H4 (cell line): ENCODE measurements at places on chromosomes 12 and 14. TPM values are rescaled to one million over a fixed set of nuclear protein-coding genes. Genes with fewer than 3 reads are reported as not detected.

NOS1 gene
- total RNA-seq: not detected in 2 replicates

TOMM20L gene
- not detected in 2 replicates for total RNA-seq

NANOG gene
- total RNA-seq: not detected in 2 replicates

LTB4R2 gene
- total RNA-seq: 0.33 and 0.45 TPM in 2 replicates

CPNE6 gene
- not detected in 2 replicates for total RNA-seq

SPIC gene
- not detected in 2 replicates for total RNA-seq

ZBTB1 gene
- total RNA-seq: 32.6 and 34.7 TPM in 2 replicates

NRL gene
- 1.0 and 1.6 TPM in 2 replicates for total RNA-seq

POTEM gene
- total RNA-seq: not detected in 2 replicates

KDM2B gene
- 18.4 and 19.7 TPM in 2 replicates for total RNA-seq

SMIM41 gene
- total RNA-seq: not detected in 2 replicates

GLS2 gene
- total RNA-seq: not detected in 2 replicates

KCNJ8 gene
- 0.74 and 1.0 TPM in 2 replicates for total RNA-seq

EFCAB11 gene
- 13.4 and 14.3 TPM in 2 replicates for total RNA-seq

DNA sequence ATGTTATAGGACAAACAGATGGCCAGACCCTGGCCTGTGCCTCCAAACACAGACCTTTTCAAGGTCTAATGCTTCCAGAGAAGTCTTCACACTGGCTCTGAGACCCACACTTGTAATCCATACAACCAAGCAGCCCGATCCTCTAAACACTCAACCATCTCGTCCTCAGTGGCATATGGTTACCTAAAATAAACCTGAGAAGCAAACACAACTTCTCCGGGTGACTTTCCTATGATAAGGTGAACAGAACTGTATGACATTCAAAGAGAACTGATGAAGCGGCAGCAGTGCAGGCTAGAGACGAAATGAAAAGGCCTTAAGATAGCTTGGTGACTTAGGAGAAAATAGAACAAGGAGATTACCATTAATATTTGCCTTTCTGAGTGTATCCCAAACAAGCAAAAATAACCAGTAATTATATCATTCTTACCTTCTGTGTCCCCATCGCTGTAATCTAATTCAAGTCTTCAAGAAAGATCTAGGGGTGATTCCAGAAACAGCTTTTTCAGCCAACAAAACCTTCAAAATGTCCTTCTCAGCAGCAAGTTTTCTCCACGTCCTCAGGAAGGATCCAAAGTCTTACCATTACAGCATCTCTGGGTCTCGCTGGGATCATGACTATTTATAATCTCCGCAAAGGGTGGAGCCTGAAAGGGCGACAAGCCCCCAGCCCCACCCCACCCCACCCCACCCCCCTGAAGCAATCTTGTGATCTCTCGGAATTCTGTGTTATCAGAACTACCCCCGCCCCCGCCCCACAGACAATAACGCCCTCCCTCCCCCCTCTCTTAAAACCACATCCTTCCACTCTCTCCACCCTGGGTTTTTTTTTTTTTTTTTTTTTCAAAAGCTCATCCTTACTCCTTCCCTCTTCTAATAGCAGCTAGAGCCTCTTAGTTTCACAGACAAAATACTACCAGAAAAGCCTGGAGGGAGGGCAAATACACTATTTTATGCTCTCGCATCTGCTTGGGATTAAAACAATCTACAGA is at the start of gene SLC2A3:
Gene SLC2A3 (minus strand): TSS at position 598 of the 992 bp plus-strand sequence. CDS start 153 bp downstream, at position 445.
- DNase-seq: peak; percentile 85

- peak; percentile 65 for DNase-seq
Observed at GRCh38 chr14:95098984-95099599, 58.2 kb downstream of the DICER1 start.

DNA sequence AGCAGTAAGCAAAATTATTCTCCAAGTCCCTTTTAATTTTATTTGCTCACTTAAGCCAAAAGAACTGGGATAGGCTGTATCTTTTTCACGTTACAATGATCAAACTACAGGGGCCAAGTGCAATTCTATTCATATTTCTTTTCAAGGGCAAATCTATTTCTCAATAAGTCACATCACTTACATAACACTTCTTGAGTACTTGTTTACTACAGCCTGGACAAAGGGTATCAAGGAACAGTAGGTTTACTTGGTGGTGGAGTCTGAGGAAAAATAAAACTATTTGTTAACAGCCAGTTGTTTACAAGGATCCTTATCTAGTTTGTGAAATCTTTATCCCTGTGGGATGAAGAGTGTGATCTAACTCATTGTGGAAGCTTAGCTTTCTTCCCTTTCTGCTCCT is 72.1 kb downstream of the PDE3A start:
- DNase-seq: no peak

GRCh38 chr12:49465132-49465531 is 73.7 kb upstream of the KCNH3 start:
- no peak for DNase-seq

GRCh38 chr14:94395888-94396574 is 7.6 kb upstream of the SERPINA1 start:
- DNase-seq: no peak

GRCh38 chr14:36313898-36314297 is 6.5 kb downstream of the MBIP start:
- no peak for DNase-seq

GRCh38 chr12:2265461-2266167 is 212.8 kb downstream of the CACNA1C start:
- DNase-seq: no peak

GRCh38 chr12:21183721-21184275 is 52.8 kb downstream of the SLCO1B1 start:
- DNase-seq: no peak

- DNase-seq: no peak
Observed at GRCh38 chr12:67414011-67414715, 145.0 kb downstream of the CAND1 start.

- peak; percentile 76 for DNase-seq
Observed at GRCh38 chr12:27142101-27142721, 59.8 kb upstream of the C12orf71 start.

GRCh38 chr12:115103884-115104883 is 420.2 kb upstream of the TBX3 start:
- DNase-seq: peak; percentile 65

GRCh38 chr14:46279776-46280175 is 371.8 kb downstream of the RPL10L start:
- no peak for DNase-seq

GRCh38 chr12:75773377-75773776 is 258.2 kb downstream of the PHLDA1 start:
- DNase-seq: no peak
